ENCODE measurements at places on chromosomes 11 and 22.

DNA sequence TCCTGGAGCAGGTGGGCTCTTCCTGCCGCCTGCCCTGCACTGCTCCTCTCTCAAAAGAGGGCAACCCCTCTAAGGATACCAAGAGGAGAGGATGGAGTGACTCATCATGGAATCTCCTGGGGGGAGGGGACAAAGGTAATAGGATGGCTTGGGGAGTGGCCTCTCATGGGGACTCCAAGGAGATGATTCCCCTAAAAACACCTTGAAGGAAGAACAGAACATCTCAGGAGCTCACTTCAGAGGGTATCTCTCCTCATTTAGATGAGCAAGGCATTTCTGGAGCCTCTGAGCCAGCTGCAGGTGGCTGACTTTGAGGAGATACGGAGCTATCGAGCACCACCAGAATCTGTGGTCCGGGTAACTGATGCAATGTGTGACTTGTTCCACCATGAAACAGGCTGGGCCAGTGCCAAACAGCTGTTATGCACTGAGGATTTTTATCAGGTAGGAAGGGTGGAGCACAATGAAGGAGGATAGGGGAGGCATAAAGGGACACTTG is 40.2 kb downstream of the RRP8 start:
- no peak for DNase-seq

- DNase-seq, result no peak
Measured at GRCh38 chr11:69940246-69940610, 121.0 kb upstream of the FGF3 start.

- no peak for DNase-seq
Measured at GRCh38 chr11:82405421-82405820, 328.2 kb downstream of the FAM181B start.

DNA sequence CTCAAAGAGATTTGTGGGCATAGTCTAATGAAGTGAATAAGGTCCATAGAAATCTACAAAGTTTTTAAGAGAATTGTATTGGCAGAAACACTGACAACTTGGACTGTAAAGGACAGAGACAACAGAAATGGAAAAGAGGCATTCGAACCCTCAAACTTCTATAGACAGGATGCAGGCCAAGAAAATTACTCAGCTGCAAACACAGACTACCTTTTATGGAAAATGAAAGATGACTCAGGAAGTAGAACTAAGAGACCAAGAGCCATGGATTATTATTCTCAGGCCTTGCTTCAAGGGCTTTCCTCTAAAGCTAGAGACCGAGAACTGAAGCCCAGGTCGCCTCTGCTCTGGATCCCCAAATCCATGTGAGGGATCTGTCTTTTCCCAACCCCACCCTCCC is 3.8 kb upstream of the PELI3 start:
- DNase-seq, result no peak

DNA sequence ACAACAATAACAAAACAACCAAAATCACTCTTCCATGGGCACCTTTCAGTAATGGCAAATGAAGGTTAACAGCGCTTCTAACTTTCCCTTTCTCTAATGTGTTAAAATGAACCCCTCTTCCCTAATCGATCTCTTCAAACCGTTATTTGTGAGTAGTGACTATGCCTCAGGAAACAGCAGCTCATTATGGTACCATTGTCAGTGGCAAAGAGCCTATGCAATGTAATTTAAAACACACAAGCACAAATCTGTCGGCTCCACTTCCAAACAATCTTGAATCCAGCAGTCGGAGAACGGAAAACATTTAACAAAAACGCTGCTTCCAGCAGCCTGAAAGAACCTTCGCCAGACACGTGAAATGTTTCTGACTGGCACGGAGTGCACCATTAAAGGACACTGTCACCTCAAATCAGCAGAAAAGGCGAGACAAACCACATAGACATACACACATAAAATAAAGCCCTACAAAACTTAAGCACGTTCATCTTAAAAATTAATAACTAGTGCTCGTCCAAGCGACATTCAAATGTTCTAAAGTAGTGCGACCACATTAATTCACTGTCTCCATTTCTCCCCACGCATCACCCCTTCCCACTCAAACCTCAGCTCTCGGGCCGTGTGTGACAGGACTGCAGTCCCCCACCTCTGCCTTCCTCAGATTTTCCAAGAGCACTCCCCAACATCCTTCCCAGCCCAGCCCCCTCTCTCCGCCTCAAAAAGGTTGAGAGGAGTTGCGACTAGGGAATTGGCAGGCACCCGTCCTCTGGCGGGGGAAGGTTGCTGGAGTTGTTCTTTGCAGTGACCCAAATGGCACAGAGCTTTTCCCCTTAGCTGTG is 748 bp downstream of the RAB30 start:
- no peak for DNase-seq
